ENCODE measurements at places on chromosomes 2 and 18. TPM values are rescaled to one million over a fixed set of nuclear protein-coding genes. Genes with fewer than 3 reads are reported as not detected.

DNA sequence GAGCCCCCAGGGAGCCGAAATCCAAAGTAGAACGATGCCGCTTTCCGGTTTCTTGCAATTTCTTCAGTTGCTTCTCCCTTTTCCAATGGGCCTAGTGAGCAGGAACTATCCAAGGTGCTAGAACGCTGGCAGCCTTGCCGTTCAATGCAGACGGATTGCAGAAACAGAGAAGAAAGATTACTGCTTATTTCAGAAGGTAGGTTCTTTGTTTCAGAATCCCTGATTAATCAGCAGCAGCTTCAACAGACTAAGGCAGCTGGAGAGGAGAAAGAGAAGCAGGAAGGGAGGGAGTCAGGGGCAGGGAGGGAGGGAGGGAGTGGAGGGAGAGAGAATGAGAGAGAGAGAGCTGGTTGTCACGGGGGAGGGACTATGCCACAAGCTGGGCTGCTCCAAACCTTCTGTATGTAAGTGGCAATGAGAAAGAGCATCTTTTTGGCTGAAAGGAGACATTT is 576 bp downstream of the NYAP2 start:
- peak; percentile 35 for DNase-seq

GRCh38 chr2:182049372-182050148 is 63.9 kb downstream of the PPP1R1C start:
- no peak for DNase-seq

DNA sequence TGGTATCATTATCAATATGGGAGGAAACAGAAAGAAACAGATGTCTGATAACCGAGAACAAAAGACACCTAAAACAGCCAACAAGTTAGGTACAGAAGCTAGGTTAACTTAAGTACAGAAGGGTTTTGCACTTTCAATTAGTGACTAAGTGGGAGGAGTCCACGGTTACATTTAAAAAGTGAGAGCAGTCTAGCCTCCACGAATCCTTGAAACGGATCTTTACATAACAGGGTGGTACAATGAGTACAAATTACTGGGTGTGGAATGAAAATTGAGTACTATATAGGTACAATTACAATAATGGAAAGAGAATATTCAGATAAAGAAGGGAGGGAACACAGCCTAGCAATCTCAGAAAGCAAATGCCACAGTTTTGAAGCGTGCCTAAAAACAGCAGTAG is 76.6 kb downstream of the TLK1 start:
- no peak for DNase-seq

Gene AQP12A
- total RNA-seq: not detected

Gene TBR1
- under 0.01 TPM for total RNA-seq
